ENCODE measurements at places on chromosomes 11 and 22.

GRCh38 chr11:70790671-70791300 is 392.5 kb downstream of the CTTN start:
- H3K4me3 ChIP-seq, result no peak overlapping the region
- no peak for DNase-seq
- no peaks in the 10 kb centered on the region for H3K4me1 ChIP-seq
- H3K36me3 ChIP-seq, result no peaks in the 10 kb centered on the region
- H3K27ac ChIP-seq, result no peak overlapping the region
- no peaks in the 10 kb centered on the region for H3K27me3 ChIP-seq

DNA sequence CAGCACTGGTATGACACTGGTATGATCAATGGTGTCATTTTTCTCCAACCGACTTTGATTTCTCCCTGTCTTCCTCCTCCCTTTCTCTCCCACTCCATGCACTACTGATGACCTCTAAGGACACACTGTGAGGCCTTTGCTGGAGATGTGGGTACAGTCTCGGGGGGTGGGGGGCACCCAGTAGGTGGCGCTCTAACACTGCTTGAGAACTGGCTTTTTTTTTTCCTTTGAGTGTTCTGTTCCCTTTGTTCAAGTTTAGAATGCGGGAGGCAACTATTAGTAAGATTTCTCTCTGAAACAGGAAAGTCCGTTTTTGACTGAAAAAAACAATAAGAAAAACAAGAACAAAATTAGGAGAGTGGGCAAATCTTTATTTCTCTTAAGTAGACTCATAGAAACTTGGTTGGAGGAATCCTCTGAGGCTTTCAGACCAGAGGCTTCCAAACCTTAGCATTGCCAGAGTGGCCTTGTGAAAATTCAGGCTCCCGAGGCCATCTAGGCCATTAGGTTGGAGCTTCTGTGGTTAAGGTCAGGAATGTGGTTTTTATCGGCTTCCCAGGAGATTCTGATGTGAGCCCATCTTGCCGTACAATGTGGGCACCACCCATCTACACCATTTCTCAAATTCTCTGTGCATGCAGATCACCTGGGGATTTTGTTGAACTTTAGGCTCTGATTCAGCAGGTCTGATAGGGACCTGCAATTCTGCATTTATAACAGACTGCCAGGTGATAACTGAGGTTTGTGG is 43.2 kb downstream of the PANX1 start:
- no peaks in the 10 kb centered on the region for H3K4me1 ChIP-seq
- no peak overlapping the region for H3K4me3 ChIP-seq
- H3K27ac ChIP-seq, result no peak overlapping the region
- DNase-seq, result no peak
- H3K27me3 ChIP-seq, result no peaks in the 10 kb centered on the region
- no peaks in the 10 kb centered on the region for H3K36me3 ChIP-seq

DNA sequence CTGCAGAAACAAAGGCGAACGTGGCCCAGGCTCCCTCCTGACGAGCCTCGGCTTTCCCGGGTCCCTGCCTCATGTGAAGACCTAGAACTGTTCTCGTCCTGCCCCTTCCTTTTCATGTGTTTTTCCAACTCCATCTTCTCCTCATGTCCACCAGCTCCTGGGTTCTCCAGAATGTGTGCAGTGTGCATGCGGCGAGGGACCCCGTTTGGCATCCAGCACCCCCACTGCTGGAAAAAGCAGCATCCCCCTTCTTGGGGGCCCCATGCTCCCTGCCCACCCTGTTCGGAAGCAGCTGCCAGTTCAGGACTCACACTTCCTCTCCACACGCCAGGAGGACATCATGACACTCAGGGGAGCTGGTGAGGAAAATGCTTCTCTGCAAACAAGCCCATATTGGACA is 313.5 kb downstream of the BRD1 start:
- H3K4me1 ChIP-seq, result no peaks in the 10 kb centered on the region
- no peak for DNase-seq
- H3K4me3 ChIP-seq, result no peak overlapping the region
- no peak overlapping the region for H3K27ac ChIP-seq
- H3K27me3 ChIP-seq, result no peaks in the 10 kb centered on the region
- no peaks in the 10 kb centered on the region for H3K36me3 ChIP-seq

DNA sequence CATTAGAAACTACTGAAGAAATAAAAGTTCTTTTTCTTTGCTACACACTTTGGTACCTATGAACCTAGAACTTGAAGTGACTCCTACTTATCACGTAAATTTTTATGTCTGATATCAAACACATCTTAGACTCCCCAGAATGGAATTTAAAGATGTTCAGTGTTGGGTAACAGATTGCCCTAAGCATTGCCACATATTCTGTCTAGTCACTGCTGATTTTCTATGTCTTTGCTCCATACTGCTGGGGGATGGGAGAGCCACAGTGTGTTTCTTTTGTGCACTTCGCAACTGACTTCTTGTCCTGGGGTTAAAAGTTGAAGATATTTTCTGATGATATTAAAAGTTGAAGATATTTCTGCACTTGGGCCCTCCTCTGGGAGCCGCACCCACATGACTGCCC is 19.4 kb upstream of the MYO18B start:
- H3K4me1 ChIP-seq, result no peaks in the 10 kb centered on the region
- H3K27me3 ChIP-seq, result no peaks in the 10 kb centered on the region
- no peak overlapping the region for H3K27ac ChIP-seq
- H3K36me3 ChIP-seq, result no peaks in the 10 kb centered on the region
- no peak overlapping the region for H3K4me3 ChIP-seq

GRCh38 chr11:19742588-19743292 is 30.1 kb downstream of the NAV2 start:
- H3K4me1 ChIP-seq, result no peaks in the 10 kb centered on the region
- H3K27ac ChIP-seq, result no peak overlapping the region
- DNase-seq, result peak; percentile 61
- H3K36me3 ChIP-seq, result no peaks in the 10 kb centered on the region

- peaks cover 98% of the 10 kb centered on the region for H3K4me1 ChIP-seq
- DNase-seq, result no peak
- H3K4me3 ChIP-seq, result no peak overlapping the region
- H3K36me3 ChIP-seq, result no peaks in the 10 kb centered on the region
- no peaks in the 10 kb centered on the region for H3K27me3 ChIP-seq
Observed at GRCh38 chr22:36365020-36365411, 22.8 kb downstream of the MYH9 start.

- no peak for DNase-seq
- no peak overlapping the region for H3K27ac ChIP-seq
- no peaks in the 10 kb centered on the region for H3K36me3 ChIP-seq
- no peak overlapping the region for H3K4me3 ChIP-seq
- H3K4me1 ChIP-seq, result no peaks in the 10 kb centered on the region
Observed at GRCh38 chr22:44881624-44882023, 128.2 kb downstream of the PHF21B start.

DNA sequence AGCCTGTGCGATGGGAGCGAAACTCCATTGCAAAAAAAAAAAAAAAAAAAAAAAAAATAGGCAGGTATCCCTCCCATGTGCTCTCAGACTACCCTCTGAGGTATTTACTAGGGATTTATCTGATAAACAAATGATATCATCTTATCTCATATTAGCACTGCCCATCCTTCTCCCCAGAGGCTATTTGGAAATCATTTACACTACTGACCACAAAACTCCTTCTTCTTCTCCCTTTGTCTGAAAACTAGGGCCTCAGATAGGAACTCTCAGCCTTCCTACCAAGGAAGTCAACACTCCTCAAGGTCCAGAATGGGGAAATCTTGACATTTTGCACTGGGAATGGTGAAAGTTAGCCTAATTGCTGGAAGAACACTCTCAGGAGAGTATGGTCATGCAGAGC is 46.4 kb downstream of the LARGE2 start:
- H3K27ac ChIP-seq, result no peak overlapping the region
- H3K36me3 ChIP-seq, result peaks cover 9% of the 10 kb centered on the region
- no peaks in the 10 kb centered on the region for H3K27me3 ChIP-seq
- no peaks in the 10 kb centered on the region for H3K4me1 ChIP-seq
- H3K4me3 ChIP-seq, result no peak overlapping the region
- no peak for DNase-seq

Data from pancreas (tissue), 10 donors.